Fibroblast of the aortic adventitia (primary cell): ENCODE measurements at places on chromosomes 2 and 18. TPM values are rescaled to one million over a fixed set of nuclear protein-coding genes. Genes with fewer than 3 reads are reported as not detected.

GRCh38 chr2:35548171-35548570, 807.4 kb upstream of the CRIM1 start:
- DNase-seq, result no peak

Gene UGT1A8
- 0.09 TPM in 1 of 2 replicates, not detected in the other for total RNA-seq

Gene COL4A4
- total RNA-seq, result 1.1 and 2.6 TPM in 2 replicates

DNA sequence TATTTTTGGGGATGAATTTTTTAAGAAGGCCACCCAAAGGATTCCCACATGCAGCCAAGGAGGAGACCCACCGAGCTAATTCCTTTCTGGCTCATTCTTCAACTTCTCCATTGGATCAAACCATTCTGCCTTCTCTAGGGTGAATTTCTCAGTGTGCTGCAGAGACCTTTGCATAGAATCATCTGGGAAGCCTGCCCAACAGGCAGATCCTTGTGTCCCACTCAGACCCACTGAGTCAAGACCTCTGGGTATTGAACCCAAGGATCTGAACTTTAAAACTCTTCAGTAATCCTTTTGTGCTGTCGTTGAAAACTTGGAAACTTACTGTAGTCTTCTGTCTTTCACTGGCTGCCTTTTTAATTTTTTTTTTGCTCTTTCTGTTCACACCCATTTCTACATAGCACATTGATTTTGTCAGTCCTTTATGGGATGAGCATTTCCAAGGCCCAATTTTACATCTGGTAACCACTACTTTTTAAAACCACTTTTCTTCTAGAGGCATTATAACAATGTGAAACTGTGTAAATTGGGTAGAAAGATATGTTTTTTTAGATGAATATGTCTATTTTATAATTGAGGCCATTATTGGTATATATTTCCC, 120.2 kb downstream of the TSN start:
- DNase-seq, result no peak

- no peak for DNase-seq
Observed at GRCh38 chr2:226625946-226626345, 173.7 kb downstream of the IRS1 start.

Gene CXXC1
- total RNA-seq, result 44.6 and 68.4 TPM in 2 replicates

DNA sequence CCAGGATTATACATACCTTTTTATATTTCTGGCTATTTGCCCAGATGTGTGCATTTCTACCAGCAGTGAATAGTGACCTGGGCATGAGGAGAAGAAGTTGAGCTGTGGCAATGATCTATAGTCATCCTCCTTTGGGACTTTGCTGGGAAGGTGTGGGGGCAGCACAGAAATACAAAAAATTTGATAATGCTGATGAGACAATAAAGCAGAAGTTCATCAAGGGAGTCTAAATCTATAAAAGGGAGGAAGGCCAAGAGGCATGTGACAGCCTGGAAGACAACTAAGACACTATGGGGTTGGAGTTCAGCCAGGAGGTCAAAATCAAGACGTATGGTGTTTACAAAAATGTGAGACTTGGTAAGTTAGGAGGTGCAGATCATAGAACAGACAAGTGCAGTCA, 52.2 kb downstream of the FSHR start:
- DNase-seq, result no peak

DNA sequence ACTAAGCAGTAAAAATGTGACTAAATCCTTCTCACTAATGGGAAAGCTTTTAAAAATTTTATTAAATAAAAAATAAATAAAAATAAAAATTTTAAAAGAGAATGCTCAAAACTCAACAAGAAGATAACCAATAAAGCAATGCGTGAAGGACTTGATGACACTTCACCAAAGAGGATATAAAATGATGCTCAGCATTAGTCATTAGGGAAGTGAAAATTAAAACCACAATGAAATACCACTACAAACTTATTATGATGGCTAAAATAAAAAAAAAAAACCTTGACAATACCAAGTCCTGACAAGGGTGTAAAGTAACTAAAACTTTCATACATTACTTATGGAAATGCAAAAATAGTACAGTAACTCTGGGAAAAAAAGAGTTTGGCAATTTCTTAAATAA, 3.3 kb upstream of the WDR75 start:
- DNase-seq, result no peak

Gene RMDN2
- total RNA-seq, result 9.6 and 14.9 TPM in 2 replicates

Gene SATB2
- 2.3 and 12.7 TPM in 2 replicates for total RNA-seq

- DNase-seq, result no peak
Observed at GRCh38 chr18:67476585-67476984, 39.9 kb downstream of the DSEL start.

- no peak for DNase-seq
Observed at GRCh38 chr2:159907909-159908308, 109.9 kb upstream of the CD302 start.

Gene KCNG2
- total RNA-seq, result not detected in 2 replicates

DNA sequence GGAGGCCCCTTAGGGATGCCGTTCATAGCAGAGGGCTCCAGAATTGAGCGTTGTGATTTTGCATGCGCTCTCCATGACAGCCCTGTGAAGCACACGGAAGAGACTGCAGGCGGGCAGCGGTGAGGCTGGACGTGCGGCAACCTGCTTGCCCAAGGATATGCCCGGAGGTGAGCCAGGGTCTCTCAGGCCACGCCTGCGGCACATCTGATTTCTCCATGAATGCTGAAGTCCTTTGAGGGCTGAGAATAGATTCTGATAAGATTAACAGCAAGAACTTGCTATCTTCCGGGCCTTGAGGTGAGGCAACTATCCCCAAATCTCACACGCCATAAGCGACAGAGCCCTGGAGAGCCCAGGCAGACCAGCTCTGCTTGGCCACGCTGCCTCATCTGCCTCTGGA, 55.6 kb upstream of the LAMA1 start:
- DNase-seq, result no peak

DNA sequence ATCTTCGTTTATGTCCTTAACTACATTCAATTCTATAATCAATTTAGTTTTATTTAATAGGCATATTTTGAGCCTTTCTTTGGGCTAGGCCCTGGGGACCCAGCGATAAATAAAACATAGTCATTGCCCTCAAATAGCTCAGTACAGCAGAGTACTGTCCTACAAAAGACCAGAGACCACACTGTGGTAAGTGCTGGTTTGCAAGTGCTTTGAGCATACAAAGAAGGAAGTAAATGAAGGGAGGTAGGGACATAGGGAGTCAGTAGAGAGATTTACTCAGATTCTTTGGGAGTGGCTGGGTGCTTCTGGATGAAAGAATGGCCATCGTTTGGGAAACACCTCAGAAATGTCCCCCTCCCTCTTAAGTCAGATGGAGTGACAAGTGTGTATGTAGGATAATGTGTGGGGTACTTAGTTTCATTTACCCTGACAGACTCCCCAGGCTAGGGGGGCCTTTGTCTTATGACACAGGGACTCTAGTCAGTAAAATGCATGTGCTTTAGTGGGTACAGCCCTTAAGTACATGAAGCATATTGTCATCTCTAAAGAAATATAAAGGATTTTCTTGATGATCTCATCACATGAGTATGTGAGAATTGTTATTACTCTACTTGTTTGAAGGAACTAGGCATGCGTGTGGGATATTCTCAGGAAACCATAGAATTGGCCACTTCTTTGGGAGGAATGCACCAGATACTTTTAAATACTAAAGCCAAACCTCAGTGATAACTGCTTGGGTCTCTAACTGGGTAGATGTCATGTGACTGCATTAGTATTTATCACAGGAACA, 35.1 kb downstream of the MAPRE2 start:
- peak; percentile 89 for DNase-seq

GRCh38 chr2:152443771-152444170, 108.8 kb downstream of the FMNL2 start:
- DNase-seq, result peak; percentile 71

Gene DGUOK
- total RNA-seq, result 15.3 and 57.7 TPM in 2 replicates

- no peak for DNase-seq
Observed at GRCh38 chr2:15599994-15600393, 8.3 kb downstream of the DDX1 start.

DNA sequence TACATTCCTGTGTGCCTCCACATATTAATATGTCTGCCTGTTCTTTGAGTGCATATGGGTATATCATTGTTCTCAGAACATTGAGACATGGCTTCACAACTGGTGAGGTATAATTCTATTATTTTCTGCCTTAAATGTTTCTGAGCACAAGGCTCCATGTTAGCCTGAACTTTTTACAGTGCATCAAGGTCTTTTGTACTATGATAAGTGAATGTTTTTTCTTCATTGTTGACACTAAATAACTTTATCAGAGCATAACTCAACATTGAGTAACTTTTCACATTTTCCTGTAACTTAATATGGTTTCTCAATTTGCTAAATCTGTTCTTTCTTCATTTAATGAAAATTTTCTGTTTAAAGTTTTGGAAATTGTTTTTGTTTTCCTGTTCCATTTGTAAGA, 262.9 kb downstream of the HNMT start:
- DNase-seq, result no peak
